ENCODE measurements at places on chromosomes 6 and 20.

GRCh38 chr20:56788671-56789610 is 159.8 kb downstream of the TFAP2C start:
- no peak for DNase-seq

DNA sequence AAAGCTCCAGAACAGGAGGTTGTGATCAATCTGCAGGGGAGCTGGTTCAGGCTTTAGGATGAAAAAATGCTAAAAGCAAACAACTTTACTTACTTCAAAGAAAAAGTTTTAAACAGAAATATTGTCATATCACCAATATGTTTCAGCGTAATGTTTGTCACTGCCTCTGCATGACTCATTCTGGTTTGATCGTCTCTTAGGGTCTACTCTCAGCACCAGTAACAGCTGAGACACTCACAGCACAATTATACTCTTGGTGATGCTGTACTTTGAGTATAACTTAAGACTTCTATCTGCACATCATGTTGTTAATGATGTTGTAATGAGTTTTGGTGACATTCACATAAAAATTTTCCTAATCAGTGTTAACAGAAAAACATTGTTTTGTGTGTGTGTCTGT is 665.4 kb downstream of the EPM2A start:
- no peak for DNase-seq

DNA sequence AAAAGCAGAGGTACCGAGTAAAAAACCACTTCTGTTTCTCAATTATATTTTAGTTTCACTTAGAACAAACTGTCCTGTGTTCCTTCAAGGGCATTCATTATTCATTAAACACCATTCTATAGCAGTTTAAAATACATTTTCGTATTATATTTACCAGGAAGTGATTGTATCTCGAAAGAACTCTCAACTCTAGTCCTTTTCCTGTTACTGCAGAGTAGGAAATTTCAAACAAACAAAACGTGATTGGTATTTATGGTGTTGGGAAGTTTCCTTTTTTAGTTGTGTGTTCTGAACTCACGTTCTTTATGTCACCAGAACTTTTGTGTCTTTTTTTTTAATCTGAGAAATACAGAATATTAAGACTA is 139.5 kb upstream of the BTBD3 start:
- no peak for DNase-seq

GRCh38 chr6:70673601-70674000 is 5.9 kb downstream of the SMAP1 start:
- no peak for DNase-seq

- DNase-seq = no peak
These were observed 79.9 kb upstream of the MPC1 start for GRCh38 chr6:166462461-166463135.

DNA sequence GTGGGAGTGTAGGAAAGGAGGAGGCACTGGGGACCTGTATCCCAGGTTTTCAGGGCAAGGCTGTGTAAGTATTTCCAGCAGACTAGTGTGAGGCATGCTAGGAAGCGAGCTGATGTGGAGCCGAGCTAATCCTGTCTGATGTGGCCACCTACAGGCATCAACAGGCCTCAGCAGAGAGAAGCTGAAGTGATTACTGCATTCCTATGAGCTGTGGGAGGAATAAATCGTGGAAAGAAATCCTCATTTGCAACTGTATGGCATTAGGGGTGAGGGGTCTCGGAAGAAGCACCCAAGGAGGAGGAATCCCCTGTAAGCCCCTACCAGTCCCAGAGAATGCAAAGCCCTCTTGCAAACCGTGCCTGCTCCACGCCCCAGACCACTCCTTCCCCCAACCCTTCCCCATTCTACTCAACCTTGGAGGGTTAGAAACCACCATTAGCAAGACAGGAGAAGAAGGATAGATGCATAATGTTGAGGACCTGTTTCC is 41.6 kb downstream of the C6orf15 start:
- DNase-seq = no peak
